ENCODE measurements at places on chromosomes 12 and 14.

GRCh38 chr14:104307627-104308401, 169.4 kb downstream of the KIF26A start:
- DNase-seq, result no peak

- DNase-seq, result peak; percentile 4
Observed at GRCh38 chr12:15996254-15996653, 85.1 kb downstream of the DERA start.

GRCh38 chr12:40727774-40728483, 35.7 kb downstream of the CNTN1 start:
- no peak for DNase-seq

- no peak for DNase-seq
Observed at GRCh38 chr14:40371011-40371410, 938.8 kb upstream of the FBXO33 start.

DNA sequence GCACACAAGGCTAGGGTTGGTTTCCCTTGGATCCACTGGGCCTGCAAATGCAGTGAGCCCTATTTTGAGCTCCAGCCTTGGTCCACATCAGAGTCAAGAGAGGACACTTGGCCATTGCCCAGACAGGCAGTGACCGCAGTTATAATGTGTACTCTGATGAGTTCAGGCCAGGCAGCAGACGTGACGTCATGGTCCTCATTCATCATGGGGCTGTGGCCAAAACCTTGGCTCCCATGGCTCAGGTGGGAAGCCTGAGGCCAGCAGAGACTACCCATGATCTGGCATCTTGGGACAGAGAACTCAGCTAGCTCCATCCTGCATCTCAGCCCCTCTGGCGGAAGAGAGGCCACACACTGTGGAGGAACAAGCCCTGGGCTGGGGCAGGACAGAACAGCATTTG, 16.4 kb downstream of the TMEM63C start:
- no peak for DNase-seq

DNA sequence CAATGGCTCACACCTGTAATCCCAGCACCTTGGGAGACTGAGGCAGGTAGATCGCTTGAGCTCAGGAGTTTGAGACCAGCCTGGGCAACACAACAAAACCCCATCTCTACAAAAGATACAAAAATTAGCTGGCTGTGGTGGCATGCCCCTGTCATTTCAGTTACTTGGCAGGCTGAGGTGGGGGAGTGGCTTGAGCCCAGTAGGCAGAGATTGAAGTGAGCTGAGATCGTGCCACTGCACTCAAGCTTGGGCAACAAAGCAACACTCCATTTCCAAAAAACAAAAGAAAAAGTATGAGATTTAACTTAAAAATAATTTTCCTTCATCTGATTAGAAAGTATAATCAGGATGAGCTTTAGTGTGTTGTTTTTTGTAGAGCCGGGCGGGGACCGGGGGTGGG, 47.9 kb upstream of the BCAT1 start:
- no peak for DNase-seq

DNA sequence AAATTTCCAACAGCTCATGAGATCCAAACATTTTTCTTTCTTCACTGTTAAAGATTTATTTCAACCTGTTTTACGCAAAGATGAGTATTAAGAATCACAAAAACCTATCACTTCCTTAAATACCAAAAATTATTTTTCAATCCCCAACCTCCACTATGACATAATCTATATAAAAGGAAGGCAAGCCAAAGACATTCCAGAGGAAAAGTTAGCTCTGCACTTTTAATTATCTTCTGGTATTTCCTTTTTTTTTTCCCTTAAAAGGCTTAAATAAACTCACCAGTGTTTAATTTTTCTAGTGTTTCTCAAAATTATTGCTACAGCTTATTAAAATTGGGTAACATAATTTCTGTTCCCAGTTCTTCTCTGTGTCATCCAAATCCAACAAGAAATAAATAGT, 75.9 kb downstream of the BMP4 start:
- peak; percentile 51 for DNase-seq

DNA sequence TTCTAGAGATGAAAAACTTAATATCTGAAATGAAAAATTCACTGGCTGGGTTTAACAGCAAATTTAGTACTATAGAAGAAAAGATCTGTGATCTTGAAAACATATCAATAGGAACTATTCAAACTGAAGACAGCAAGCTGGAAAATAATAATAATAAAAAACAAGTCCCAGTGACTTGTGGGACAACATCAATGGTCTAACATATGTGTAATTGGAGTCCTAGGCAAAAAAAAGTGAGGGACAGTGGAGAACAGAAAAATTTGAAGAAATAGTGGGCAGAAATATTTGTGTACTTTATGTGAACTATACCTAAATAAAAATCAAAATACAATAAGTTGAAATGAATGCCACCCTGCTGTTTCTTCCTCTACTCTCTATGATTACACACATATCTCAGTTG, 2.4 kb upstream of the SERPINA9 start:
- no peak for DNase-seq

Data from dermis blood vessel endothelial cell (primary cell).